ENCODE measurements at places on chromosomes 13 and 19. TPM values are rescaled to one million over a fixed set of nuclear protein-coding genes. Genes with fewer than 3 reads are reported as not detected.

The NALCN gene
- not detected for total RNA-seq

DNA sequence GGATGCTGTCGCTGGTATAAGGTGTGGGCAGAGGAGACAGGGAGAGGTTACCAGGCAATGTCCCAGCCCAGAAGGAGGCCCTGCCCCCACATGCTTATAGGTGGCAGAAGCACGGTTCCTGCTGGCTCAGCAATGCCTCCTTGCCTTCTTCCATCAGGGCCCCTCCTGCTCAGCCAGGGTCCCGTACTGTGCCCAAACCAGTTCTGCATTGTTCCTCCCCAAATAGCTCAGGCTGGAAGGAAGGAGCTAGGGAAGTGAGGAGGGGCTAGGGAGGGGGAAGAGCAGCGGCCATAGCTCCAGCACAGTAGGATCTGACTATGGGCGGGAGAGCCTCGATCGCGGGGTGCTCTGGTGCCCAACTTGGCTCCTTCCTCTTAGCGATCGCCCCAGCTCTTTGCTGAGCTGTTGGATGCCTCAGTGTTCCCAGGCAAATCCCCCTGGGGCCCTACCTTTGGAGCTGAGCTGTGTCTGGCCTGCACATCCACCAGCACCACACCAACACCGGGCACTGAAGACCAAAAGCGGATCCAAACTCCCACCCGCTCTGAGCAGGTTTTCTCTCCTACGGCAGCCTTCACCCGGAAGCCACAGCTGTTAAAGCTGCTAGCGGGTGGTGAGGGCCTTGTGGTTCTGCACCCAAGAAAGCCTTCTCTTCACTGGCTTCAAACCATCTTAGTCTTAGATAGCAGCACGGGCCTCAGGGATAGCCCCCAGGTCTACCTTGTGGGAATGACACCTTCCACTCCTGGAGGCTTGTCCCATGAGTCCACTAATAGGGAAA lies 32.1 kb upstream of the PEPD start:
- no peak for DNase-seq

DNA sequence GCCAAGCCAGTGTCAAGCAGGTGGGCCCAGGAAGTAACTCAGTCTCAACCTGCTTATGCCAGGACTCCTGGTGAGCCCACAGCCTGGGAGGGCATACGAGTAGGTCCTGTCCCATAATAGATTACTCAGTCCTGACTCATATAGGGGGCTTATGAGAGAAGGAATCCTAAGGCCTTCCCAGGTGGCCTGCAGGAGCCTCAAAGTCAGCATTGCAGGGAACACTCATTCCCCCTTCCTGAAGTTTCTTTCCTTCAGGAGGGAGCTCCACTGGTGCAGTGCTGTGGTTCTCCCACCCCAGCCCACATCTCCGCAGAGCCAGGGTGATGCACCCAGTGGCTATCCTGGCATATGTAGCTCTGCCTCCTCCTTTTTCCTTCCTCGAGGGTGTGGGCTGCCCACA lies 137.3 kb downstream of the ZIC5 start:
- no peak for DNase-seq

GRCh38 chr13:97569841-97570240 lies 135.9 kb downstream of the RAP2A start:
- no peak for DNase-seq

- no peak for DNase-seq
These were observed 111.0 kb downstream of the KCTD12 start for GRCh38 chr13:76775088-76775740.
